Activated T-helper 1 cell treated with Interleukin-2 at 50 U/mL for 16 hours (primary cell): ENCODE measurements at places on chromosomes 5 and 9.

- no peak for DNase-seq
Measured at GRCh38 chr5:639253-639530, 27.1 kb downstream of the CEP72 start.

- DNase-seq = no peak
Measured at GRCh38 chr5:98836175-98836574, 62.7 kb downstream of the RGMB start.

DNA sequence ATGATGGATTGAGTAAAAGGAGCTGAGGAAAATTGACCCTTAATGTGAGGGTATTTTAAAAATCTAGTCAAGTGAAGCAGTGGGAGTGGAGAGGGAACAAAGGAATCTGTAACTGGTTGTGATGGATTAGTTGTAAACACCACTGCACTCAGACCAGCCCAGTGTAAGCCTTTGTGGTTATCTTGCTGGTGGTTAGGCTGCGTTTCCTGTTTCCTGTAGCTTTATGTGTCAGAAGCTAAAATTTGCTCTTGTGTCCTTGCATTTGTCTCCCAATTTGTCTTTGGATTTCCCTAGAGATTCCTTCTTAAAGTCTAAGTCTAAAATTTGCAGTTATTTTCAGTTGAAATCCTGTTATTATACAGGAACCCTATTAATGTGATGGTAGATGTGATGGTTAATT, 6.3 kb downstream of the IFNA21 start:
- no peak for DNase-seq

GRCh38 chr9:114231273-114231672, 75.9 kb downstream of the COL27A1 start:
- DNase-seq = no peak

GRCh38 chr9:36162211-36162738, 6.9 kb upstream of the CCIN start:
- no peak for DNase-seq

GRCh38 chr5:161009194-161009593, 157.2 kb upstream of the ATP10B start:
- no peak for DNase-seq

- DNase-seq = no peak
Measured at GRCh38 chr9:111094958-111095357, 56.7 kb upstream of the LPAR1 start.
